ENCODE measurements at places on chromosomes 12 and 14.
A peak's percentile ranks its signal among the peaks of the same experiment; 100 is the strongest.

GRCh38 chr12:31868965-31869364 is 90.2 kb upstream of the RESF1 start:
- DNase-seq = no peak

- DNase-seq = no peak
Measured at GRCh38 chr12:96093543-96094196, 58.3 kb upstream of the LTA4H start.

GRCh38 chr12:40336573-40337199 is 111.9 kb downstream of the LRRK2 start:
- DNase-seq = no peak

- DNase-seq = no peak
Measured at GRCh38 chr12:122138181-122138580, 35.8 kb downstream of the IL31 start.

GRCh38 chr12:505221-505620 is 45.5 kb downstream of the B4GALNT3 start:
- DNase-seq = no peak

- no peak for DNase-seq
Measured at GRCh38 chr14:52267501-52268278, at the start of gene PTGDR. PTGDR (plus strand) TSS chr14:52267698; CDS start chr14:52267815, 117 bp downstream.

DNA sequence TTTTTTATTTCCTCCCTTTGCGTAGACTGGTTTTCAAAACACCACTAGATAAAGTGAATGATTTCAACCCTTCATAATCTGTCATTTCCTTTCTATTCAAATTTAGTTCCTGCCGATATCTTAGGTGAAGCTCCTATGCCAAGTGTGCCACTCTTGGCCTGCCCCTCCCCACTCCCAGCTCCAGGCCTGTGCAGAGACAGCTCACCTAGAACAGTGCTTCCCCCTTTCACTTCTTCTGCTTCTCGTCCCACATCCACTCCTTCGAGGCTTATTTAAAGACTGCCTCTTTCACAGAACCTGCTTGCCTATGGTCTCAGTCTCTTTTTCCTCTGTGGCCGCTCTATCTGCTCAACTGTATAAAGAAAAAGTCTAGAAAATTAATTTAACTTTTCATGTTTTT is 473.8 kb downstream of the RAD51B start:
- no peak for DNase-seq

- DNase-seq = no peak
Measured at GRCh38 chr12:108685469-108686260, 45.7 kb downstream of the CORO1C start.

- no peak for DNase-seq
Measured at GRCh38 chr12:79920421-79921238, 14.3 kb downstream of the PPP1R12A start.

DNA sequence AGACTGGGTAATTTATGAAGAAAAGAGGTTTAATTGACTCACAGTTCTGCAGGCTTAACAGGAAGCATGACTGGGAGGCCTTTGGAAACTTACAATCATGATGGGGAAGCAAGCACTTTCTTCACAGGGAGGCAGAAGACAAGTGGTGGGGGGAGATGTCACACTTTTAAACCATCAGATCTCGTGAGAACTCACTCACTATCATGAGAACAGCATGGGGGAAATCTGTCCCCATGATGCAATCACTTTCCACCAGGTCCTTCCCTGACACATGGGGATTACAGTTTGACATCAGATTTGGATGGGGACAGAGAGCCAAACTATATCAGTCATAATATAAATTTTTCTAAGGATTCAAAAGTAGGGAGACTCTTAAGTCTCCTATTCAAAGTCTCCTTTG is 46.0 kb downstream of the SPIC start:
- no peak for DNase-seq

GRCh38 chr12:88725592-88726143 is 145.4 kb upstream of the KITLG start:
- DNase-seq = no peak

DNA sequence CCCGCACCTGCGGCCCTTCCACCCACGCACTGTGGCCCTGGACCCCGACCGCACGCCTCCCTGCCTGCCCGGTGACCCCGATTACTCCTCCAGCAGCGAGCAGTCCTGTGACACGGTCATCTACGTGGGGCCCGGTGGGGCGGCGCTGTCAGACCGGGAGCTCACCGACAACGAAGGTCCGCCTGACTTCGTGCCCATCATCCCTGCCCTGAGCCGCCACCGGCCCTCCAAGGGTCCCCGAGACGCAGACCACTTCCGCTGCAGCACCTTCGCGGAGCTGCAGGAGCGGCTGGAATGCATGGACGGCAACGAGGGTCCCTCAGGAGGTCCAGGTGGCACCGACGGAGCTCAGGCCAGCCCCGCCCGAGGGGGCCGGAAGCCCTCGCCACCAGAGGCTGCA is 36.7 kb downstream of the KIF26A start:
- DNase-seq = no peak

DNA sequence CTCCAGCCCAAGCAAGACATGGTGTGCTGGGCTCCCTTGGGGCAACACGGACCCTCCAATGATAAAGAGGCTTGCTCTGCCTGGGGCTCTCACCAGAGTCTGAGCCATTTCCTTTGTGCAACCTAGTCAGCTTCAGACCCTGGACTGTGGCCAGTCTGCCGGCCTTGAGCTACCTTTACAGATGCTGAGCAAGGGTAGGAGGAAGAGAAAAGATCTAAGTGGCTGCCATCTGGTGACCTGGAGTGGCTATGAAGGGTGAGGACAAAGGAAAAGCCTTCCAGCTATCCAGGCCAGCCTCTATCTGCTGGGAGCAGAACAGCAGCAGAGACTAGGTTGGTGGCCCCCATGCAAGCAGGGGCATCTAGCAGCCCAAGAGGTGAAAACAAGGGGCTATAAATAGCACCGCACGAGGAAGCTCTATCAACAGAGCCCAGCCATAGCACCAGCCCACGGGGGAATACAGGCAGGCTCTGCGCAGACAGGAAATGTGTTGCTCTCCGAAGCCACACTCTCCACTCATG is 230.1 kb downstream of the FOXN3 start:
- no peak for DNase-seq

- DNase-seq = no peak
Measured at GRCh38 chr12:124071075-124071443, 98.0 kb downstream of the ZNF664 start.

DNA sequence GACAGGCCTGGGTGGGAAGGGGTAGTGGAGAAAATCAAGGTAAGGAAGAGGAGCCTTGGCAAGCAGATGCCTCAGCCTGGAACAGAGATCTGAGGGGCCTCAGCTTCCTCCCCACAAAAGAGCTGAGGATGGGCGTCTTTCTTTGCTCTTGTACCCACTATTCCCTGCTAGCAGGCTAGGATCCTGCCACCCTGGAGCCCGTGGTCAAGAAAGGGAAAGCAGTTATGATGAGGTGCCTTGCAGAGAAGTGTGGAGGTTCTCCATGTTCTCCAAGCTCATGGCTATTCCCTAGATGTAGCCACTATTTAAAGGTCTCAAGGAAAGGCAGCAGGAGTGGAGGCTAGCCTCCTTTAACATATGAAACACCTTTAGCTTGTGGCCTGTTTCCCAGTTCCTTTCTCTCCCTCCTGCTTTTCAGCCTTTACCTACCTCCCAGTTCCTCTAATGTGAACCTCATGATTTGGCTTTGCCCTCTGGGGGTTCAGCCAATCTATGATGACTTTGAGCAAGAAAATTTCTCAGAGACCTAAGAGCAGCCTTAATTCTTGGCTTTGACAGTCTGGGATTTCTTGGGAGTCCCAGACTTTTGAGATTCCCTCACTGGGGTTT is 1.1 kb downstream of the IKZF4 start:
- DNase-seq = no peak

GRCh38 chr12:16730772-16731171 is 124.8 kb upstream of the LMO3 start:
- no peak for DNase-seq

DNA sequence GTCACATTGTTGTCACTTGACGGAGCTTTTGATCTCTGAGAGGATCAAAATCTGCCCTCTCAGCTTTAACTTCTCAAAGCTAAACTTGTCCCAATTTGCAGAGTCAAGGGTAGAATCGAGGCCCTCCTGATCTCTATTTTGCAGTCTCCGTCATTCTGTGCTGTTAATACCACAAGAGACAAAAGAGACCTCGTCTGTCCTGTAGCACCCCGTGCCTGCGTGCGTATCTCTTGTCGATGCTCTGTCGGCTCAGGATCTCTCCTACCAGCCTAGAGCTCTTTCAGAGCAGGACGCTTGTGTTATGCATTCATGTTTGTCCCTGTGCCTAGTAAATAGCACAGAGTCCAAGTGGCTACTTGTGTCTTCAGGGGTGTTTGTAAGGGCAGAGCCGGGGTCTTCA is 5.1 kb downstream of the EVL start:
- no peak for DNase-seq

GRCh38 chr14:62501021-62501750 is 544.1 kb downstream of the KCNH5 start:
- no peak for DNase-seq

DNA sequence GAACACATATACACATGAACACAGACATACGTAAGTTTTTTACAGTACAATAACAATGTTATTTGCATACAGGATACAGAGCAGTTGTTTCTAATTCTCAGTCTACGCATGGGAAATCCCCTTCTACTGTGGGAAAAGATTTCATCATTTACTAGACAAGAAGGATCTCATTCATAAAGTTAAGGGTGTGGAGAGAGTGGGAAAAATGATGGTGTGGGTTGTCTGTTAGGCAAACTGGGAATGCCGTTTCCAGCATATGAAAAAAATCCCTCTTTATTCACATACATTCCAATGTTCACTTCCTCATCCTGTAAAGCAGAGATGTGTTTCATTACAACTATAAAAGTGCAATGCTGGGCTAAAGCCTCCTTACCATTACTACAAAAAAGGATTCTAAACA is 120.9 kb downstream of the SINHCAF start:
- DNase-seq = no peak

DNA sequence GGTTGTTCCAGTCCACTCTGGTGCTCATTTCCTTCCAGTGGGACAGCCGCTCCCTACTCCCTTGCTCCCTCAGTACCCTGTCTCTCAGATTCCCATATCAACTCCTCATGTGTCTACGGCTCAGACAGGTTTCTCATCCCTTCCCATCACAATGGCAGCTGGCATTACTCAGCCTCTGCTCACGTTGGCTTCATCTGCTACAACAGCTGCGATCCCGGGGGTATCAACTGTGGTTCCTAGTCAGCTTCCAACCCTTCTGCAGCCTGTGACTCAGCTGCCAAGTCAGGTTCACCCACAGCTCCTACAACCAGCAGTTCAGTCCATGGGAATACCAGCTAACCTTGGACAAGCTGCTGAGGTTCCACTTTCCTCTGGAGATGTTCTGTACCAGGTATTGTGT is 69.9 kb downstream of the RAD52 start:
- DNase-seq = no peak

GRCh38 chr12:114269153-114269552 is 136.8 kb downstream of the TBX5 start:
- no peak for DNase-seq

DNA sequence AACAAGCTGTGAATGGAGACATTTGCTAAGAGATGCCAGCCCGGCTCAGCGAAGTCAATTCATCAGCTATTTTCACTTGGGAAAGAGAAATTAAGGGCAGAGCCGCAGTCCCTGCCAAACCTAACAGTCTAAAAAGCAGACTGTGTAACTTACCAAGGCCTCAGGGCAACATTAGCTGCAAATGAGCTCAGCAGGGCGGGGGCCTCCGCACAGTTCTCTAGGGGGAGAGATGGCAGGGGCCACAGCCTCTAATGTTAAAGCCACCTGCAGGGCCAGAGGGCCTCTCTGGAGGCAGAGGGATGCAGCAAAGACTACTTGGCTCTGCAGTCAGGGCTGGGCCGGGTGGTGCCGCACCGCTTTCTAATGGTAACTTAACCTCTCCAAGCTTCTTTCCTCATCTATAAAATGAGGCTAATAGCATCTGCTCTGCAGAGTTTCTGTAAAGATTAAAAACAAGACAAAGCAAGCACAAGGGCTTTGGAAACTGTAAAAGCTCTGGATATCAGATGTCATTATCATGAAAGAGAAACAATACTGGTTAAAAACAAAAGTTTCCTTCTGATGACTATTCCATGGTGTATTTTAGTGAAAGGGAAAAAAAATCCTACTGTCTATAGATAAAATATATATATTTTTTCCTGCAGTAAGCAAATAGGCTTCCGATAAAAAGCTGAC is 13.4 kb upstream of the GPRC5A start:
- DNase-seq = no peak

- DNase-seq = no peak
Measured at GRCh38 chr14:22561661-22562579, 27.1 kb downstream of the DAD1 start.

DNA sequence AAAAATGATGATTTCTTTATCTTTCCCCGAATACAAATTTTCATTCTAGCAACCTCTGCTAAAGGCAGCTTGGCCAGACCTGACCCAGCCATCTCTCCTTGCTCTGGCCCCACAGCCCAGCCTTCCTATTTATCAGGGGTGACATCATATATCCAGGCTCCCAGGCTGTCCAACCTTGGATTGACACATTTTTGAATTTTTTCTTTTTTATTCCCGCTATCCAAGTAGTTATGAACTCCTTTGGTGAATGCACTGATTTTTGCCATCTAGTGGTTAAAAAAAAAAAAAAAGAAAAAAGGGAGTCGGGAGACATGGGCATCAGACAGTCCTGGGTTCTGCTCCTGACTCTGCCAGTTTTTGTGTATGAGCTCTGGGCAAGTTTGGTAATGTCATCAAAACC is 120.5 kb downstream of the PTPN11 start:
- DNase-seq = no peak

- peak; percentile 77 for DNase-seq
Measured at GRCh38 chr12:116533343-116534251, 25.6 kb upstream of the MAP1LC3B2 start.
